Mucosa of gallbladder (tissue), 1 donor: ENCODE measurements at places on chromosomes 5 and 9. TPM values are rescaled to one million over a fixed set of nuclear protein-coding genes. Genes with fewer than 3 reads are reported as not detected.
A peak's percentile ranks its signal among the peaks of the same experiment; 100 is the strongest.

The TRAF1 gene
- 7.9 TPM for total RNA-seq

The TMEM215 gene
- total RNA-seq, result not detected

The KIF27 gene
- total RNA-seq, result 7.9 TPM

- peak; percentile 62 for DNase-seq
These were observed 825 bp upstream of the TOR4A start for GRCh38 chr9:137276473-137277328.

DNA sequence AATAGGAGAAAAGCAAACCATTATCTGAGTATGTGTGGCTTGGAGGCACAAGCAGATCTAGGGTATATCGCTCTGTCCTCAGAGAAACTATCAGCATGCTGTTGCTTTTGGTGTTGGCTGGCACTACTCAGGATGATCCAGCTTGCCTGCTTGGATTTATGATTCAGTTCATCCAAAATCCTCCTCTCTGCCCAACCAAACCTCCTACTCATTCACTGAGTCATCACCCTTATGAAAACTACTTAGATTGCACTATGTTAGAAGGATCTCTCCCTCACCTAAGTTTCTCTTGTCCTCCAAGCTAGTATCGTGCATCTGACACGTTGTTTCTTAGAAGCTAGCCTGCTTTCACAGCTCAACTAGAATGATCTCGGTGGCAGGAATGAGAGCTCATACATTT is 14.2 kb upstream of the ZBED3 start:
- DNase-seq, result no peak

DNA sequence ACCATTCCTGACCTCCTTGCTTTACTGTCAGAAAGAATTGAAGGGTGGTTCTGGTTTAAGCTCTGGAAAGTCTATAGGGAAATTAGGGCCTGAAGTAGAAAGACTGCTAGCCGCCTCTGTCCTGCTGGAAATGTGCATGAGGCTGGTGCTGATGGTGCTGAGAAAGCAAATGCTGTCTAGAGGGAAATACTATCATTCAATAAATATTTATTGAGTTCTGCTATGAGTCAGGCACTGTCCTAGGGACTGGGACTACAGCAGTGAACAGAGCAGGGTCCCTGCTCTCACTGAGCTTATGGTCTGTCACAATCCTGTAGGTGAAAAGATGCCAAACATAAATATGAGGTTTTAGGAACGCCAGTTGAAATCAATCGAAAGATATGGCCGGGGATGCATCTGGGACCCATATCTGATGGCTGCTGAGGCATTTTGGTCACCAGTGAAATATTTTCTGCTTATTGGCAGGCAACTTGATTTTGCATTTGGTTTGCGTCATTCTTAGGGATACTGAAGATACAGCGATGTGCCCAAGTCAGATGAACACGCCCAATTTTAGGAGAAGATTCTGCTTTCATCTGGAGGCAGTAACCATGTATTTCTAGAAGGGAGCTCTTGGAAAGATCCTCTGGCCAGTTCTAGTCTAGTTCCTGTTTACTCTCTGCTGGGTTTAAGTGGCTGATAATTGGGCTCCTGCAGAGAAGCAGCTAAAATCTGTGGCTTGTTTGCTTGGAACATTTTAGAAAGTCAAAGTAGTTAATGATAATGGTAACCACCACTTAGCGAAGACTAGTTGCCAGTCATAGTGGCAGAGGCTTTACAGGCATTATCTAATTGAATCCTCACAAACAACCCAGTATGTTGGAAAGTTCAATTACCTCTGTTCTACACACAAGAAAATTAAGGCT is 73.3 kb downstream of the INSYN2B start:
- DNase-seq, result no peak

DNA sequence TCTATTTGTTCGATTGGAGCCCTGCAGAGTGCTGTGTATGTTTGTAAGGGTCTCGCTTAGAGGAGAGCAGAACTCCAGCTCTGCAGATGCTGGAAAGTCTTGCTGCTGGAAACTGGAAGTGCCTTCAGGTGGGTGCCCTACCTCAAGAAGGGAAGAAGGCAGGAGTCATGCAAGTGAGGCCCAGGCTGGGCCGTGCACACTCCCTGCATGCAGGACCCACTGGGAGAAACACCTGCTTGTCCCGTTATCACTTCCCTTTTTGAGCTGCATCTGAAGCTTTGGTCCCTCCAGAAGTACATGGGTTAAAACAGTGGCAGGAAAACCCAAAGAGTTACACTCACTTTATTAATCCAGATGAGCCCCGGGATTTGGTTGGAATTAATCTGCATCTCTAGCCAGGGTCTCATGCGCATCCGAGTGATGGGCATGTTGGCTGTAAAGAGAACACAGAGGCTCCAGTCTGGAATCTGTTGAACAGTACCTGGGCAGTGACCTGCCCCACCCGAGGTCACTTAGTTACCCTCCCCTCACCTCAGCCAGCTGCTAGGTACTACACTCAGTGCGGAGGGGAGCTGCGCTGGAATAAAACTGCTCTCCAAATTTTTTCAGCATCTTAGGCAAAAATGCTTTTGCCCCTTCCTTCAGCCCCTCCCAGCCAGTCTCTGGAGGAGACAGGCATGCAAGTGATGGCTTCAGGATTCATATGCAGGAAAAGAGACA is 1.4 kb downstream of the IRF1 start:
- DNase-seq, result no peak

DNA sequence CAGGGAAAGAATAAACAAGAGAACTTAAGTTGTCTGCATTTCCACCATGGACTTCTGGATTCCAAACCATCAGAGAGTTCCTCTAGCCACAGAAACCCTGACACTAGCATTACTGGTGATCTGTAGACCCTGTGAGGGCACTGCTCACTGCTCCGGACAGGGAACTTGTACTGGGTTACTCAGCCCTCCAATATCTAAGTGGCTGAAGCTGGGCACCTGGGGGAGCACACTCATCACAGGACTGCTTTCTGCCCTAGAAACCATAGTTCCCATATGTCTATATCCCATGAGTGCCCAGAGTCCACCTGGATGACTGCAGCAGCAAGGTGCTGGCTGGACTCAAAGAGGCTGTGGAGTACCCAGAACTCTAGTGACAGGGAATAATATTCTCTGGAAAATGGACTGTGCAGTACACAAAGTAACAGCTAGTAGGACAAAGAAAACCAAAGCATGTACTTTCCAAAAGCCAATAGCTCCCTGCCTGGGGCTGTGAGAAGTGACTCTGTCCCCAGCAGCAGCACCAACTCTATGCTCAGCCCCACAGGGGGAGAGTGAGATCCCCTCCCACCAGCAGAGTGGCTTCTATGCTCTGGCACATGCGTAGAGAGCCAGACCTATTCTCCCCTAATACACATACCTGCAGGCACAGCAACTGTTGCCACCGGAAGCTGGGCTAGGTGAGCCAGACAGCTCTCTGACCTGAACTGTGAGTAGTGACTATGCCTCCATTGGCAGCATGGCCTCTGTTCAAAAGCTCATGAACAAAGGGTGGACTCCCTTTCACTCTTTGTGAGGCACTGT is 472.9 kb upstream of the FTMT start:
- no peak for DNase-seq

DNA sequence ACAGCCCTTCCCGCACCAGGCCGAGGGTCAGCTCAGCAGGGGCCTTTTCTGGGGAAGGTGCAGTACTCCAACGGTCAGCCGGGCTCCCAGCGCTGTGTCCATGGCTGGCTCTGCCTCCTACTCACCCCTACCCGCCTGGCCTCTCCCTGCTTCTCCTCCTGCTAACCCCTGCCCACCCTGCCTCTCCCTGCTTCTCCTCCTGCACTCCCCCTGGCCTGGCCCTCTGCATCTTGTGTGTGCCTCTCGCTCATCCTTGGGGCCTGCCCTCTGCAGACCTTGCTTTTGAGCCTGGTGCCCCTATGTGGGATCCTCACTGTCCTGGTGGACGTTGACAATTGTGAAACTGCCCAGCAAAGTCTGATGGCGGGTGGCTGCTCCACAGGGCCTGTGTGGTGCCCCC is 274.6 kb upstream of the IRX2 start:
- no peak for DNase-seq

DNA sequence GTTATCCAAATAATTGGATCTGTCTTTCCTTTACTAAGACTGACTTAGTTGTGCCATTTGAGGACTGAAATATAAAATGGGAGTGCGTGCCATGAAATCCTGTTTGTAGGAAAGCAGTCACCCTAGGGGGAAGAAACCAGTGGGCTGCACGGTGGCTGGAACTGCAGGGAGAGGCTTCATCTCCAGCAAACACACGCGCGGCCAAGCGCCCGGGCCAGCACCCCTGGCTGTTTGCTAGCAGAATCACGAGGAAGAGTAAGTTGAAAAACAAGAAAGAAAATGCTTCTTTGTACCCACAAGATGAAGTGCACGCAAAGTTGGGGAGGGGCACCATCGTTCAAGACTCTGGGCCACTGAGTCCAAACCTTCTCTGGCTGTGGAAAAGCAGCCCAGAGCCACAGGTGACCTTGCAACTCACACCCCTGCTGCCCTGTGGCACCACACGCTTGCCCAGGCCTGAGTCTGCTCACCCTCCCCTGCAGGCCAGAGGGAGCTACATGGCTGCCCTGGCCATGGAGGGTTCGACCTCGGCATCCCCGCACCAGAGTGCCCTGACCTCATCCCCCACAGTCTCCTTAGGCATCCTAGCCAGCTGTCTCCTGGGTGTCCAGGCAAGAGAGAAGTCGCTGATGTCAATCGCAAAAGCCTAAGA is 55.2 kb downstream of the IRX2 start:
- DNase-seq, result no peak
